Activated naive CD4-positive, alpha-beta T cell (primary cell): ENCODE measurements at places on chromosomes 2 and 18.

- no peak for DNase-seq
Observed at GRCh38 chr2:199458806-199459285, 1.1 kb upstream of the SATB2 start.

DNA sequence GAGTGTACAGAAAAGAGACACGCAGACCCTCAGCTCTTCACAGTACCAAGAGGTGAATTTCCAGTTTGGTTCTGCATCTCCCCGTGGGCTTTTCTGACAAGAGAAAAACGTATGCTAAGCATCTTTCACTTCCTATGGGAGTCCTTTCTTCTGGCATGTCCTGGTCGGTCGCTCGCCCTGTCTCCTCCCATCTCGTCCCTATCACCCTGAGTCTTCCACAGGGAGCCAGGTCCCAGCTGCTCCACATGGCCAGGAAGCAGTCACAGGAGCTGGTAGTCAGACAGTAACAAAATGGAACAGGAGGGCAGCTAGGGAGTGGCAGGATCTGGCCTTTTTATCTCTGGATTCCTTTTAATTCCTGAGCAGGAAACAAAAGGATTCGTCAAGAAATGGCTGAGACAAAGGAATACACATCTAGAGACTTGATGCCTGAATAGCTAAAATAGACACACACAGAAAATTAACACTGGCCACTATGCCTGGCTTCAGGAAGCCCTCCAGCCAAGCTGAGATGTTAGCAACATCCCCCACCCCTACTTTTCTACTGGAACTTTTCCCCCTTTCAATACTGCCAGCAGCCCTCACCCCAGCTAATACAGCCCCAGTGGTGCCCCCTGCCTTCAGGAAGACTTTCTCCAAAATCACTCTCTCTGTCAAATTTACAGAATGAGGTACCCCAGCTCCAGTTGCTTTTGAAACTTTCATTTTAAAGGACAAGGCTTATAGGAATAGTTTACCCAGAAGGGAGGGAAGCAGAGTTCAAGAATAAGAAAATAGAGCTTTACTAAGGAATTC lies 136.1 kb downstream of the DNER start:
- DNase-seq, result no peak

DNA sequence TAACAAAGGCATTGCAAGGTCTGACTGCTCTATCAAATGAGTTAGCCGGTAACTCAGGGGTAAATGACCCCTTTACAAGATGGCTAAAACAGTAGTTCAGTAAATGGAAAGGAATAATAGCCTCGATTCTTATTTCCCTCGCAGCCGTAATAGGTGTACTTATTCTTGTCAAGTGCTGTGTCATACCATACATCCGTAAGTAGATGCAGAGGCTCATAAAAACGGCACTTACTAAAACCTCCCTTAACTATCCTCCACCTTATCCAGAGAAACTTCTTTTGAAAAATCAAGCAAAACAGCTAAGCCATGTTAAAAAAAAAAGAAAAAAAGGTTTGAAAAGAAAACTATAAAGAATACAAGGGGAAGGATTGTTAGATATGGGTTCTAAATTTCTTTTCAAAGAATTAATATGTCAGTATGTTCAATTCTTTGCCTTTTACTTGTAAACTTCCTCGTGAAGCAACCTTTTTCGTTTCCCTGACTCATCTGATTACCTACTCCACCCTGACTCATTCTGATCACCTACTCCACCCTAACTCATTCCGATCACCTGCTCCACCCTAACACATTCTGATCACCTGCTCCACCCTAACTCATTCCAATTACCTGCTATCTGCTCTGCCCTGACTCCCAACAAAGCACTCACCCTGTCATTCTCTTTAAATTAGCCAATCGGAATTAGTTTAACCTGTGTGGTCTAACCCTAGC lies 127.5 kb downstream of the SPAG16 start:
- no peak for DNase-seq

DNA sequence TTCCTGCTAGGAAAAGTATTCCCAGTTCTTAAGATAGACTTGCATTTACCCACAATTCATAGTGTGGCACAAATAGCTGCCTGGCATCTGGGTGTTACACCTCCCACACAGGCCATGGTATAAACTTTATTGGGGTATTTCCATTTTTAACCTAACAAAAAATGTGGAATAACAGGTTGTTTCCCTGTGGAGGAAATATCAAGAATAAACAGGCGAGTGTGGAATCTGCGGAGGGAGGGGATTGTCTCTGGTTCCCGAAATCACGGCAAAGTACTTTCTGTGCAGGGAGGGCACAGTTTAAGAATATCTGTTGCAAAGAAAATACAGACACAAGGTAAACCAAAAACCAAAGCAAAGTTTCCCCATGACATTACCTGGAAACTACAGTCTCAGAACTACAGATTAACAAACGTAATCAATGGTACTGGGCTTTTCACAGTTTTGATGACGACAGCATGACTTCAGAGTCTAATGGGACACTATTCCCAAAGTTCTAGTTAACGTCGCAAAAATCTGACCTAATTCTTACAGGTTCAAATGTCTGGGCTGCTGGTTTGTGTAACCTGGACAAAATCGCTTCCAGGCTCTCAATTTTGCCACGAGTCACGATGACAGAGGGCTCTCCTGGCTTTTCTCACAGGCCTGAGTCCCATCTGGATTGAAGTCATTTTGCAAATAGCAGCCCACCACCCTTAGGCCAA lies 1.4 kb downstream of the STARD7 start:
- no peak for DNase-seq

- DNase-seq, result no peak
Observed at GRCh38 chr18:23036660-23037201, 98.6 kb upstream of the CABLES1 start.

DNA sequence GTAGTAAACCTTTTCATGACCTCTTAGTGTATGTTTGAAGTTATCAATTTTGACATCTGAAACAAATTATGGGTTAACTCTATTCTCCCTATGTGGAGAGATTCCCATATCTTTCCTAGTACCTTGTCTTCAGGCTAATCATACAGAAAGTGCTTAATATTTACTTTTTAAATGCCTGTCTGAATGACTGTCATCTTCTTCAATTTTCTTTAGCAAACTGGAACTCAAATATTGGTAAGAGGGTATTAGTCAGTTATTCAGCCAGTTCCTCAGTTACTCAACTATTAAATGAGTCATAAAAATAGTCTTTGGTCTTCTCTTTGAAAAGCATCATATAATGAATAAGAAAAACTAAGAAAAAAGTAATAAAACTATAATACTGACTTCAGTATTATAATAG lies 1038.0 kb upstream of the PIK3C3 start:
- no peak for DNase-seq

- DNase-seq, result no peak
Observed at GRCh38 chr2:143955401-143956065, 564.4 kb downstream of the ZEB2 start.

GRCh38 chr18:21386523-21387240 lies 144.7 kb downstream of the GREB1L start:
- no peak for DNase-seq

DNA sequence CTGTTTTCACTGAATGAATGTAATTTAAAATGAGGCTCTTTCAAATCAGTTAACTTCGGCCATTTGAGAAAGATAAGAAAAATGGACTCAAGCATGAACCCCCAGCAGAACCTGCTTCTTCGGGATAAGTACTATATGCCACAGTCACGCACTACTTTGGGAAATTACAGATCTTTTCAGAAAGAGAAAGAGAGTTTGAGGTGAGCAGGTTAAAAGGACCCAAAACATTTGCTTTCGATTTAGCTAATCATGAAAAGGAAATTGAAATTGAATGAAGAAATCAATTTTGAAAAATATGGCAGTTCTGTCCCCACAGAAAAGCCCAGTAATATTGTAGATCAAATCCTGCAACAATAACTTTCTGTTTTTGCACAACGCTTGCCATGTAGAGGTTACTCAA lies 156.9 kb downstream of the GRB14 start:
- no peak for DNase-seq

- no peak for DNase-seq
Observed at GRCh38 chr2:3430740-3431490, 51.4 kb downstream of the TRAPPC12 start.

GRCh38 chr2:227942021-227942420 lies 70.6 kb downstream of the DAW1 start:
- no peak for DNase-seq

- DNase-seq, result no peak
Observed at GRCh38 chr18:9647496-9648323, 33.4 kb upstream of the PPP4R1 start.

DNA sequence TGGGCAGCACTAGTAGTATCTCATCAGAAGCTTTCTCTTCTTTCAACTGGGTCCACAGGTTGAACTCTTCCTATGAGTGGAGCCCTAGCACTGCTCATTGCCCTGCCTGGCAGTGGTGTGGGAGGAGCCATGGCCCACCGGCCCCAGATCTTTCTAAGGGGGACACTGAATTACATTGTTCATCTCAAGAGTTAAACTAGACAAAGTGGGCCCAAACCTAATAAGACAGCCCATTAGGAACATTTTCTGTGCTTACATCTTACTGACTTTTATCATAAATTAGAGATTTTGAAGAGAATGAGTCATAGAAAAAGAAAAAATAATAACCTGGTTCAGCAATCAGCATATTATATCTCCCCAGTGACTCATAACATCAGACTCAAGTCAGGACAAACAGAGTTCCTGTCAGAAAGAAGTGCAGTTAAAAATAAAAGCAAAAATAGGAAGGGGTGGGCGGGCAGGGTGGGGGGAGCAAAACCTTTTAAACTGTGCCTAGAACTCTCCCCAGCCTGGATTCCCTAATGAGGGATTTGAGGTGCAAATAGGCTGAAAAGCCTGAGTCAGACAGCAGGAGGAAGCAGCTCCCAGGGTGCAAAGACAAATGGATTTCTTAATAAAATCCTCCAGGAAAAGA lies 161.6 kb upstream of the TRIB2 start:
- DNase-seq, result no peak

GRCh38 chr2:60380411-60380810 lies 173.0 kb downstream of the BCL11A start:
- DNase-seq, result no peak

DNA sequence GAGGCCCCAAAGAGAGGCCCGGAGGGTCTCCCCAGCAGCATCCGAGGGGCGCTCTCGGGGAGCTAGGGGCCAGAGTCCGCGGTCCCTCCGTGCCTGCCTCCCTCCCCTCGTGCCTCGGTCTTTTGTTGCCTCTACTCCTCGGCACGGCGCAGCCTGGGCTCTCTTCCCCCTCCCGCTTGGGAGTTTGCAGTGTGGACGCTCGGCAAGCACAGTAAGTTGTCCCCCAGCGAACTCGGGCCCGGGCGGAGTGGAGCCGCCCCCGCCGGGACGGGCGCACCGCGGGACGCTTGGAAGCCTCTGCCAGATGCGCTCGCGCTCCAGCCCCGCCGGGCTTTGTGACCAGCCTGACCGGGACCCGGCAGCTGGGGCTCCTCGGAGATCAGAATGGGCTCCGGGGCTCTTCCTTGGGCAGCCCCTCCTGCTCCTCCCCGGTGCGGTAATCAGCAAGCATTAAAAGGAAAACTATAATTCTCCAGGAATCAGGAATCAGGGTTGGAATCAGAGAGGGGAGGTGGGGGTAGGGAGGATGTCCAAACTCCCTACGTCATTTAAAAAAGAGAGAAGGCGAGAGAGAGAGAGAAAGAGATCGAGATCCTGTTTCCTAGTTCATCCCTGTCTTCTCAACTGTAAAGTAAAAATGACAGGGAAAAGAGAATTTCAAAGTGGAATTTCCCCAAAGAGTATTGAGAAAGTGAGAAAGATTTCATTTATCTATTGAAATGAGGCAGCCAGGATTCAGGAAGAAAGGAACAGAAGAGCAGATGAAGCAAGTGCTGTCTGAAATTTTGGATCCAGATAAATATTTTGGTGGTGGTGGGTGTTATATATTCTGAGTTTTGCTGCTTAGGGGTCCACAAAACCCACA lies 786 bp upstream of the TMEM200C start:
- no peak for DNase-seq

DNA sequence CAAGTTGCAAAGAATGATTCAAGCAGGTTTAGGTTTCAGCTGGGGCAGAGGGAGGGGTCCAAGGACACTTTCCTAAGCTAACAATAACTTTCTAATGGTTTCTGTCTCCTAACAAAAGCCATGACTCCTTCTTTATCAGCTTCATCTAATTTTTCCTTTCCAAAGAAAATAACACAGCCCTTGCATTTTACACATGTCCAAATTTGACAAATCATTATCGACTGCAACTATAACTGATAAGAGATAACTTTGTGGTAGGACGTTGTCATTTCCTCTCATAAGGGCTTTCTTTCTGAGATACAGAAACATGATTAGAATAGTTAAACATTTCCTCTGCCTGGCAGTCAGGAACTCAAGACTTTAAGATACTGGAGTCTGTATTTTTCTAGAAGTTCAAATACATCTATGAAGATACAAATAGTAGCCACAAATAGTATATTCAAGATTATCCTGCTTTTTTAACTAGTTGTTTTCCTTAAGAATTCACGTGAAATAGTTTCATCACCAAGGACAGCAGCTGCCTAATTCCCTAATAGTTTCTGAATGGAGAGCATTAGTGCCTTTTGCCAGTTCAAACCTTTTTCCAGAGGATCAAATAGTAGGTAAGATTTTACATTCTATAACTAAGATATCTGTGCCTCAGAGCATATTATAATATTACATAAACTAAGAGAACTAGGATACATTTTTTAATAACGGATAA lies 263.2 kb downstream of the EXOC6B start:
- no peak for DNase-seq

DNA sequence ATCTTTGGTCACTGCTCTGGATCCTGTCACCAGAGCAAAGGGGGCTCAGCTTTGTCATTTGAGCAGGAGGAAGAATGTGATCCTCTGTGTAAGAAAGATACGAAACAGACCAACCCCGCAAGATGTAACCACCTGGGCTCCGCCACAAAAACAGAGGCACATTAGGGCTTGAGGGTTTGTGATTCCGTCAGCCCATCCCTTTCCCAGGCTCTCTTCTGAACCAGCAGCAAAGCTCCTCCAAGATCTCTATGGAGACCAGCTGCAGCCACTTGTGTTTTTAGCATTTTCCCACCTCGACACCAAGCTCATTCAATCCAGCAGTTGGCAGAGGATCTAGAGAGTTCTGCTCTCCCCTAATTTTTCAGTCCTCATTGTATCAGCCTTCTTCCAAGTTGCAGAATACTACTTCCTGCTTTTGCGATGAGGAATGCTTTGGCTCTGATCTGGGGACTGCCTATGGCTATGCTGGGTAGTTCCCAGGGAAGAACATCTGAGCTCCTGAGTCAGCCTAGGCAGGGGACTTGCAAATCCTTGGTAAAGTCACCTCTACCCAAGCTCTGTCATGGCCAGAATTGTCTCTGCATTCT lies 139.6 kb upstream of the RAB12 start:
- no peak for DNase-seq
